Left ventricle myocardium inferior (tissue), 1 donor: ENCODE measurements at places on chromosomes 5 and 9. TPM values are rescaled to one million over a fixed set of nuclear protein-coding genes. Genes with fewer than 3 reads are reported as not detected.

OTP gene
- not detected for total RNA-seq

CARD9 gene
- 1.2 TPM for total RNA-seq

MELK gene
- total RNA-seq: 0.27 TPM

DNA sequence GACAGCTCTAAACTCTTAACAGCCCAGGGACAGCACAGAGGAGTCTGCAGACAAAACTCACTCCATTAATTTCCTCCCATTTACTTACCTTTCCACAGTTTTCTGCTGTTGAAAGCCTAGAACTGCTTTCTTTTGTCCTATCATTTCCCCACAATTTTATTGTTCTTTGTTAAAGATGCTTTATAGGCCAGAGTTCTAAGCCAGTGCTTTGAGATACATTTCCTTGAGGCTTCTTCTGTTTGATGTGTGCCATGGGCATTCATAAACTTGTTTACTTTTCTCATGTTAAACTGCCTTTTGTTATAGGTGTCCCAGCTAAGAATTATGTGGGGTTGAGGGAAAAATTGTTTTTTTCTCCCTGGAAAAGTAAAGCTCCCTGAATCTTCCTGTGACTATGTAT lies 25.9 kb upstream of the SUB1 start:
- H3K4me3 ChIP-seq: no peak overlapping the region
- no peaks in the 10 kb centered on the region for H3K27me3 ChIP-seq
- H3K27ac ChIP-seq: no peak overlapping the region

DNA sequence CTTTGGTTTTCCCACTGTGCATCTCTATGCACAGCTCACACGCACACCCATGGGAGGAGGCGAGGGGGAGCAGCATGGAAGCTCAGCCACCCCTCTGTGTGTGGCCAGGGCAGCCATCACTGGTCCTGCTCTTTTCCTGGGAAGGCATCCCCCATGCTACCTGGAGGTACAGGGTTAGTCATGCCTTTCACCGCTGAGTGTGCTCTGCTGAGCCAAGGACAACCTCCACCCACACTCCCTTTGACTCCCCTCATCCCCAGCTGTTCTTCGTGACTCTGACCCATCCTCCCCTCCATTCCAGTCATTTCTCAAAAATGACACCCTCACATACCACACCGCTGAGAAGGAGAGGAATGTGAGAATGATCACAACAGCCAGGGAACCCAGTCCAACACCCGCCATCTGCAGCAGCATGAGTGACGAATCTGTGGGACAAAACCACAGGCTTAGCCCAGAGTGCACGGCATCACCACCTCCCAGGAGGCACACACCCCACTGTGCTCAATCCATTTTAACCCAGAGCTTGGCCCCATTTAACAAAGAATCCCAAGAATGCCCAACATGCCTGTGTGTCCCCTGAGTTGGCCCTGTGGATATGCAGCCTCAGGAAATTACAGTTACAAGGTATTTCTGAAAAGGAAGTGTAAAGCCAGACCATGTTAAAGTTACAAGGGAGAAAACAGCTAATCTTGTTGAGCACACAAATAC lies 133.4 kb downstream of the SUSD1 start:
- peaks cover 27% of the 10 kb centered on the region for H3K36me3 ChIP-seq
- no peak for DNase-seq
- no peak overlapping the region for H3K27ac ChIP-seq
- H3K4me3 ChIP-seq: no peak overlapping the region

- H3K27ac ChIP-seq: no peak overlapping the region
- no peak for DNase-seq
- H3K27me3 ChIP-seq: peaks cover 37% of the 10 kb centered on the region
- no peaks in the 10 kb centered on the region for H3K4me1 ChIP-seq
- H3K36me3 ChIP-seq: no peaks in the 10 kb centered on the region
Measured at GRCh38 chr5:133509742-133510079, 102.6 kb downstream of the FSTL4 start.

DNA sequence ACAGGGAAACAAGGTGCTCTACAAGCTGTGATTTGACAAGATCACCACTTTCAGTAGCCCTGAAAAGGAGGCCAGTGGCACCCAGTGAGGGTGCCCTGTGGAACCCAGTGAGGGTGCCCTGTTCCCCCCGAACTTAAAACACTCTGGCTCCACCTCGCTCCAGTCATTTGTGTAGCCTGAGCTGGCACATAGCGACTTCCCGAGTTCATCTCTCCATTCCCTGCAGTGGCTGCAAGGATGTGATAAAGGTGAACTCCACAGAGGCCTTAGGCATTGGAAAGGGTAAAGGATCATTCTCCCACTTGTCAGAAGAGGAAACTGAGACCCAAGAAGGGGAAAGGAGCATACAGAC lies 21.9 kb upstream of the ANXA6 start:
- DNase-seq: no peak
- H3K27ac ChIP-seq: no peak overlapping the region
- H3K4me3 ChIP-seq: no peak overlapping the region
- H3K36me3 ChIP-seq: peaks cover 50% of the 10 kb centered on the region
- no peaks in the 10 kb centered on the region for H3K27me3 ChIP-seq
- H3K4me1 ChIP-seq: peaks cover 1% of the 10 kb centered on the region

DNA sequence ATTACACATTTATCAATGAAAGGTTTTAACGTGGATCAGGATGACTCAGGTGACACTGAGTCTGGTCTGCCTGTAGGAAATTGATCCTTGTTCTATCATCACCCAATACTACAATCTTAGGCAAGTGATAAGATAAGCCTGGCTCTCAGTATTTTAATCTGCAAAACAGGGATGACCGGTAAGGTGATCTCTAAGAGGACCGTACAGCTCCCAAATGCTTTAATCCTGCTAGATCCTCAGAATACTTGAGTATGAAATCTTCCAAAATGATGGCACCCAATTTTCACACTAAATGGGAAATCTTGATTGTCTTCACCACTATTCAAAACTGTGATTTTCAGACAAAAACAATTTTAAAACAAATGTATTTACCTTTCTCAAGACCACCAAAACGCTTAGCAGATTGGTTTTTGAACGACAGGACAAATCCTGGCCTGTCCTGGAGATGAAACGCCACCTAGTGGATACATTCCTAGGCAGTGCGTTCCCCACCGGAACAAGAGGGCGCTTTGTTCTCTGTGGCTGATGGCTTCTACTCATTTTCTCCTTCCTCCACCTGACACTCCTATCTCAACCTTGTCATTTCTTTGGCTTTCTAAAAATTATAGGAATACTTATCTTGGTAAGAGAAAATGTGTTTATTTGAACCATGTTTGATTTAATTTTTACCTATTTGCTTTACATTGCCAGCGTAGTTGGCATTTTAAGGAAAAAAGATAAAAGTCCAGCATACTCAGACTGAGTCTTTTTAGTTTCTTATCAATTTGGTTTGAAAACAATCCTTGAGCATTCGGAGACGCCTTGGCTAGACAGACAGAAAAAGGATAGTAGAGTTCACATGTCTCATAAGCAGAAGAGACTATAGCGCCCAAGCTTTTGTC lies 41.2 kb upstream of the VCAN start:
- no peak overlapping the region for H3K4me3 ChIP-seq
- H3K27ac ChIP-seq: no peak overlapping the region
- no peaks in the 10 kb centered on the region for H3K36me3 ChIP-seq
- DNase-seq: peak; percentile 23

DNA sequence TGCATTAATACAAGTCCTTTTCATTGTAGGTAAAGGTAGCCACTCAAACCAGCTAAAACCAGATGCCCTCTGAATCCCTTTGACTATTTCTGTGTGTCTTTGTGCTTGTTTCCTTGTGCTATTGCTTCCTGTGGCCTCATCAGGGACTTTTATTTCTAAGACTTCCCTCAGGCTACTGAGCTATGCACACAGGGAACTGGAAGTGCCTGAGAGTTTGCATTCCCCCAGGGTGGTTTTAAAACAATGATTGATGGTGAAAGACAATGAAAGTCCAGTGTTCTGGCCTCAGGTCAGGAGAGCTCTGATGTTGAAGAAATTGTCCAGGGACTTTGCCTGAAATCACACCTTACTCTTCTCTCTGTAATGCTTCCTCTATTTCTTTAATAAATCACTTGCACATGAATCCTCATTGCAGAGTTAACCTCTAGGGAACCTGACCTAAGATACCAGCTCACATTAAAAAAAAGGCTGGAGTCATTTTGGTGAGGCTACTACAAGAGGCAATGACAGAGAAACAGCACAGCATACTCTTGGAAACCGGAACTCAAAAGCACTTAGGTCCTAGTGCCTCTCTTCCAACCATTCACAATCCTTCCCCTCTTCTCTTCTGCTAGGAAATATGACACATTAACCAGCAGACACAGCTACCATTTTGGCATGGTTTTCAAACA lies 158.1 kb upstream of the NREP start:
- DNase-seq: no peak
- H3K27me3 ChIP-seq: no peaks in the 10 kb centered on the region
- H3K27ac ChIP-seq: no peak overlapping the region
- no peaks in the 10 kb centered on the region for H3K4me1 ChIP-seq

- H3K4me1 ChIP-seq: peaks cover 15% of the 10 kb centered on the region
- H3K4me3 ChIP-seq: peak overlapping the region; percentile 24
- no peaks in the 10 kb centered on the region for H3K27me3 ChIP-seq
- DNase-seq: no peak
- H3K27ac ChIP-seq: peak overlapping the region; percentile 74
- H3K36me3 ChIP-seq: peaks cover 74% of the 10 kb centered on the region
Measured at GRCh38 chr9:95447660-95448420, 68.9 kb downstream of the PTCH1 start.

DNA sequence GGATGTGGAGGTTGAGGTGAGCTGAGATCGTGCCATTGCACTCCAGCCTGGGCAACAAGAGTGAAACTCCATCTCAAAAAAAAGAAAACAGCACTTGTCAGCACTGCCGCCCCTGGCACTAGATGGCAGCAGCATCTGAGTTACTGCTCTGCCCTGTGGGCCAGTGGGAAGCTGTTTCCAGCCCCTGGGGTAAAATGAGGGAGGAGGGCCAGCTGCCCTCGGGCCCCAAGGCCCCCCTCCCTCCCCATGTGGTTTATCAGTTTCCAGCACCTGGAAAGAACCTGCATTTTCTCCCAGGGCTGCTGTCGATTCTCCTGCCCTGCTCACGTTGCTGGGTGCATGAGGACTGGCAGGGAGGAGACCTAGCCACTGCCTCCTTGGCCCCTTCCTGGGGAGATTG lies 13.2 kb upstream of the CEL start:
- H3K4me3 ChIP-seq: no peak overlapping the region
- peaks cover 5% of the 10 kb centered on the region for H3K4me1 ChIP-seq
- no peaks in the 10 kb centered on the region for H3K27me3 ChIP-seq
- no peak overlapping the region for H3K27ac ChIP-seq
- DNase-seq: no peak

DNA sequence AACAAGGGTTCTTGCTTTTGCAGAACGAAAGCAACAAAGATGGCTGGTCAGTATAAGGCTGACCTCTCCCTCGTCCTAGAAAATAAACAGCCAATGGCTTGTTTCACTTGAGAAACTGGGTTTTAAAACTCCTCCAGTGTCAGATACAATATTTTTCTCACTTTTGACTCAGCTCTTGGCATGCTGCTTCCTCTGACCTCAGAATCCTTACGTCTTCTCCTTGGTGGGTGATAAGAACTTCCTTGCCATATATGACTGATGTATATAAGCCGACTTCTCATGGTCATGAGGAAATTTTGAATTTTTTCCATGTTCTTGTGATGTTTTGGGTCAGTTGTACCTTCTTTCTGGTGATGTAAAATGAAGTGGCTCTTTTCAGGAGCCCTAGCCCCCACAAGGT lies 3.8 kb downstream of the ZNF618 start:
- H3K27ac ChIP-seq: no peak overlapping the region
- peak overlapping the region; percentile 2 for H3K4me3 ChIP-seq
- H3K36me3 ChIP-seq: no peaks in the 10 kb centered on the region
- peaks cover 26% of the 10 kb centered on the region for H3K4me1 ChIP-seq
- peaks cover 24% of the 10 kb centered on the region for H3K27me3 ChIP-seq

DNA sequence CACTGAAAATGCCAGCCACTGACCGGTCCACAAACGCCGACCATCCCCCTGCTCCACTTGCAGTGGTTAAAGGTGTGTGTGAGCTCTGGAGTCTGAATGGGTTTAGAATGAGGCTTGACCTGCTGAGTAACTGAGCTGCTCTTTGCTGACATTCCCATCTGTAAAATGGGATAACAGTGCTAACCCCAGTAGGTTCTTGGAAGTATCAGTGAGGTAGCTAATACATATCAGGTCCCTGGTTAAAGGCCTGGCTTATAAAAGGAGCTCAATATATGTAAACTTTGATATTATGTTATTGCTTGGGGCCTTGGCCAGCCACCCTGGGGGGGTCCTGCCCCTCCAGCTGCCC lies 31.1 kb upstream of the DAB2IP start:
- DNase-seq: no peak
- H3K36me3 ChIP-seq: no peaks in the 10 kb centered on the region
- H3K4me3 ChIP-seq: no peak overlapping the region
- no peaks in the 10 kb centered on the region for H3K27me3 ChIP-seq
- H3K4me1 ChIP-seq: peaks cover 85% of the 10 kb centered on the region
